ENCODE measurements at places on chromosomes 5 and 9.

- no peak for DNase-seq
Measured at GRCh38 chr9:4464911-4465513, 25.3 kb upstream of the SLC1A1 start.

DNA sequence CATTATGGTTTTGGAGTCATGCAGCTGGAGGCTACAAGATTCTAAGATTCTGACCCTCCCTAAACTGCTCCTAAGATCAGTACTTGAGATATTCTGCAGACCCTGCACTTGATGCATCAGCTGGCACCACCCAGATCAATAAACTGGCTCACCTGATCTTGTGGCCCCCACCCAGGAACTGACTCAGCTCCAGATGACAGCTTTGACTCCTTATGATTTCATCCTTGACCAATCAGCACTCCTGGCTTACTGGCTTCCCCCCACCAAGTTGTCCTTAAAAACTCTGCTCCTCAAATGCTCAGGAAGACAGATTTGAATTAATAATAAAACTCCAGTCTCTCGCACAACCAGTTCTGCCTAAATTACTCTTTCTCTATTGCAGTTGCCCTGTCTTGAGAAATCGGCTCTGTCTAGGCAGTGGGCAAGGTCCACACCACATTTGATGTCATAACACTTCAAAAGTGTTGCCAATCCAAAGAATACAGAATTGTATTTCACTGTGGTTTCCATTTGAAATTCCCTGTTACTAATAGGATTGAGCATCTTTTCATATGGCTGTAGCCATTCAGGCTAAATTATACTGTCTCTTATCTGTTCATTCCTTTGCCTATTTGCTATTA, 14.8 kb upstream of the SLC30A5 start:
- no peak for DNase-seq

- no peak for DNase-seq
Measured at GRCh38 chr5:132497488-132497997, 7.0 kb upstream of the IRF1 start.

GRCh38 chr5:173653822-173654523, 37.5 kb upstream of the BOD1 start:
- DNase-seq: no peak

- DNase-seq: peak; percentile 8
Measured at GRCh38 chr5:122704247-122705036, 70.4 kb upstream of the SNX2 start.

GRCh38 chr9:127121628-127122175, 733 bp downstream of the ANGPTL2 start:
- DNase-seq: no peak

DNA sequence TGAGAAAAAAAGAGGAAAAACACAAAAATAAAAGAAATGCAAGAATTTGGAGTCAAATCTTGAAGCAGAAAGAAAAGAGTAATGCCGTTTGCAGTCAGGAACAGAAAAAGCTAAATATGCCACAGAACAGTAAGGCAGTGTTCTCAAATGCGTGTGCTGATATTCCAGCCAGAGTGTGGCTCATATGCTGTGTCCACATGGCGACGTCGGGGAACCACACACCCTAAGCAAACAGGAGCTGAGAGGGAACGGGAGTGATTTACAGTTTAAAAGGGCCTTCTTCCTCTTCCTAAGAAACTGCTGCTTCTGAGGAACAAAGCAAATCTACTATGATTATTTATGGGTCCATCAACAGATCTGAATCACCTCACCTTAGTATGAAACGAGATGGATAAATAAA, 42.7 kb downstream of the DDX31 start:
- no peak for DNase-seq

DNA sequence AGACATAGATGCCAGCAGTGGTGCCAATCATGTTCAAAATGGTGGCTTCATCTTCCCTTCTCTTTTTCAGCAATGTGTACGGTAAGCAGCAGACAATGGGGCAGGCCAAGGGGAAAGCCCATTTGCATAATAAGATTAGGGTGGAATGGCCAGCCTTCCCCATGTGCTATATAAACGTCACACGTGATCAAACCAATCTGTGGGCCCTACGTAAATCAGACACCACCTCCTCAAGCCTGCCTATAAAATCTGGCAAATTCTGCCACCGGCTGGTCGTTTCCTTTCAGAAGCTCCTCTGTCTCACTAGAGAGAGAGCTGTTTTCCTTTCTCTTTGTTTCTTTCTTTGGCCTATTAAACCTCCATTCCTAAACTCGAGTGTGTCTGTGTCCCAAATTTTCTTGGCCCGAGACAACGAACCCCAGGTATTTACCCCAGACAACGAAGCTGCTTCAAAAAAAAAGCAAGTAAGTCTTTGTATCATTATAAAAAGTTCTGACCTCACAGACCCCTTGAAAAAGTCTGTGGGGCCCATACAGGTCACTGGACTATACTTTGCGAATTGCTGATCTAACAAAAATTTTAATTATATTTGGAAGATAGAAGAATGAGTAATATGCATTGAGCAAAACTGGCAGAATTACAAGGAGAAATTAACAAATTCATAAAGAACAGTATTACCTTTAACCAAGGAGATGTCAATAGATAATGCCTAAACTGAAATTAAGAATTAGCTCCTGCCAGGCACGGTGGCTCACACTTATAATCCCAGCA, 15.2 kb downstream of the ZBTB5 start:
- DNase-seq: no peak

- no peak for DNase-seq
Measured at GRCh38 chr9:65444943-65445342, 159.9 kb upstream of the FOXD4L5 start.

GRCh38 chr5:100840370-100840769, 62.7 kb downstream of the ST8SIA4 start:
- DNase-seq: no peak

DNA sequence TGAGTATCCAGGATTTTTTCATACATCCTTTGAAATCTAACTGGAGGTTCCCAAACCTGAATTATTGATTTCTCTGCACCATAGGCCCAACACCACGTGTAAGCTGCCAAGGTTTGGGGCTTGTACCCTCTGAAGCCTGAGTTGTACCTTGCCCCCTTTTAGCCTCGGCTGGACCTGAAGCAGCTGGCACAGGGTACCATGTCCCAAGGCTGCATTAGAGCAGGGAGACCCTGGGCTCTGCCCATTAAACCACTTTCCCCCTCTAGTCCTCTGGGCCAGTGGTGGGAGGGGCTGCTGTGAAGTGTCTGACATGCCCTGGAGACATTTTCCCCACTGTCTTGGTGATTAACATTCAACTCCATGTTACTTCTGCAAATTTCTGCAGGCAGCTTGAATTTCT, 532.9 kb upstream of the NUDT12 start:
- DNase-seq: peak; percentile 35

GRCh38 chr9:69689991-69690538, 17.9 kb upstream of the APBA1 start:
- DNase-seq: no peak

DNA sequence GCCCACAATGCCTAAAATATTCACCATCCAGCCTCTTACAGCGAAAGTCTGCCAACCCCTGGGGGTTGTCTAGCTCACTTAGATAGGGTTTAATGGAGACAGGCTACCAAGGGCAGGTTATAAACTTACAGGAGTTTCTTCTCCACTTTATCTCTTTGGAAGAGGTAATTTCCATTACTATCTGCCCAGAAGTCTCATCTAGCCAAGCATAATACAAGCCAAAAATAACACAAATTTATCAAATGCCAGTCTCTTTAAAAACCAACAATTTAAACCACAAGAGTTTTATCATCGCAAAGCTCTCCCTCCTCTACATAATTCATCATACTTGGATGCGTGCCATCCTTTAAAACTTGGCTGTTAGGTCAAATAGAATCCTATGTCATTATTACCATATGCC, 6.2 kb downstream of the RBM22 start:
- DNase-seq: no peak

DNA sequence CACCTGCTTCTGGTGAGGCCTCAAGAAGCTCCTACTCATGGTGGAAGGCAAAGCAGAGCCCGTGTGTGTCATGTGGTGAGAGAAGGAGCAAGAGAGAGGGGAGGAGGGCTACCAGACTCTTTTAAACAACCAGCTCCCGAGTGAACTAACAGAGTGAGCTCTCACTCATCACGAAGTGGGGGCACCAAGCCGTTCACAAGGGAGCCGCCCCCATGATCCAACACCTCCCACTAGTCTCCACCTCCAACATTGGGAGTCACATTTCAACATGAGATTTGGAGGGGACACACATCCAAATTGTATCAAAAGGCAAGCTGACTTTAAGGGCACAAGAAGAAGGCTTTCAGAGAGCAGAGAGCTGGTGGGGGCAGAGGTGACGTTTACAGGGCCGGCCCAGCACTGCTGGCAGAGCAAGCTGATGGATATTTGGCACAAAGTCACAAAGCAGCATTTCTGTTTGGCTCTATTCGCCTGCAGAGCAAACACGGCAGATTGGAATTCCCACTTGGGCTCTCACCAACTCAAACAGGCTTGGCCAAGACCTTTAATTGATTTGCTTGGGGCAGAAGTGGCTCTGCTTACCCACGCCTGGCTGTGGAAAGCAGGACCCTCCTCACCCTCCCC, 20.0 kb downstream of the PITX1 start:
- no peak for DNase-seq
